ENCODE measurements at places on chromosomes 4 and X. TPM values are rescaled to one million over a fixed set of nuclear protein-coding genes. Genes with fewer than 3 reads are reported as not detected.

DIPK2B gene
- 17.8 TPM for total RNA-seq

EFHC2 gene
- total RNA-seq, result 18.0 TPM

ITM2A gene
- 70.9 TPM for total RNA-seq

SSX4 gene
- not detected for total RNA-seq

MAGEB10 gene
- total RNA-seq, result not detected

SLC39A8 gene
- 1.6 TPM for total RNA-seq

POU4F2 gene
- not detected for total RNA-seq

ASB12 gene
- 2.7 TPM for total RNA-seq

All from Right ventricle myocardium superior (tissue), 1 donor.